Natural killer cell (primary cell): ENCODE measurements at places on chromosomes 6 and 20. TPM values are rescaled to one million over a fixed set of nuclear protein-coding genes. Genes with fewer than 3 reads are reported as not detected.

CLVS2 gene
- not detected for total RNA-seq

CENPQ gene
- 3.2 TPM for total RNA-seq

DNA sequence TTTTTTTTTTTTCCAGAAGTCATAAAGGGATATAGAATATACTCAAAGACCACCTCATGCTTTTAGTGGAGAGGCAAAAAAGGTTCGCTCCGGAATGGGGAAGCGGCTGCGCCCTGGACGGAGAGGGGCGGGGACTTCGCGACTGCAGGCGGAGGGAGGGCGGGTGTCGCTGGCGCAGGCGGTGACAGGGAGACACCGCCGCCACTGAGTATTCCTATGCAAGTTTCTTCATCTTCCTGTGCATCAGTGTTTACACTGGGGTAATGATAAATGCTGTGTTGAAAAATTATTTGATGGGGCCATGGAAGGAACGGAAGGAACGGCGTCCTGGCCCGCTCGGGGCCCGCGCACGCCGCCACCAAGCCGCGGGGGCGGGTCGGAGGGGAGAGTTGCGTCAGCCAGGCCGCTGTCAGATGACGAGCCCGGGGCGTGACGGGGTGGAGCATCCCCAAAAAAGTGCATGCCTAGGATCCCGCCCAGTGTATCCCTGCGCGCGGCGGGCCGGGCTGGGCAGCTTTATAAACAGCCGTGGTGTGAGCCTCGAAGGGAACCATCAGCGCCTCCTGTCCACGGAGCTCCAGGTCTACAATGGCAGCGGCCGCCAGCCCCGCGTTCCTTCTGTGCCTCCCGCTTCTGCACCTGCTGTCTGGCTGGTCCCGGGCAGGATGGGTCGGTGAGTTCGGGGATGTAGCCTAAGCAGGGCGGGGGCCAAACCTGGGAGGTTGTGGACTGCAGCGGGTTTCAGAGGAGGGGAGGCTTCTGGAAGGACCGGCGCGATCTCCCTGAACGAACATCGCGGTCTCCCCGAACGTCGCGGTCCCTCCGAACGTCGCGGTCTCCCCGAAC is at the start of gene ULBP1:
ULBP1 (plus strand) TSS at position 482 of the 846 bp plus-strand sequence; CDS start at position 589, 107 bp downstream.
- no peaks in the 10 kb centered on the region for H3K36me3 ChIP-seq
- no peak within 1 kb of the TSS for H3K27ac ChIP-seq
- peaks cover 27% of the 10 kb centered on the region for H3K4me1 ChIP-seq
- H3K4me3 ChIP-seq: peak within 1 kb of the TSS; percentile 52
- DNase-seq: peak; percentile 83

GRCh38 chr20:24503352-24503931 is 34.0 kb downstream of the SYNDIG1 start:
- H3K27me3 ChIP-seq: no peaks in the 10 kb centered on the region
- H3K4me1 ChIP-seq: no peaks in the 10 kb centered on the region
- no peaks in the 10 kb centered on the region for H3K36me3 ChIP-seq
- no peak overlapping the region for H3K27ac ChIP-seq
- DNase-seq: no peak

DNA sequence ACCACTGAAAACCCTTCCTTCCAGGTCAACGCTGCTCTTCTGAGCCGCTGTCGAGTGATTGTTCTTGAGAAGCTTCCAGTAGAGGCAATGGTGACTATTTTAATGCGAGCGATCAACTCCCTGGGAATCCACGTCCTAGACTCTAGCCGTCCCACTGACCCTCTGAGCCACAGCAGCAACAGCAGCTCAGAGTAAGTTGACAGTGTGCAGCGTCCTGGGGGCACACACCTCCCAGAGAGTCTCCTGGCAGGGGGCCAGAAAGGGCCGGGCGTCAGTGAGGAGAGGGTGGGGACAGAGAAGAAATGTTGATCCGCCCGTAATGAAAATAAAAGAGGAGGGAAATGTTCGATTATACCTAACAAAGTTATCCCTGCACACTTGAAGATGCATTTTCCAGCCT is 5.0 kb downstream of the WRNIP1 start:
- H3K27me3 ChIP-seq: no peaks in the 10 kb centered on the region
- H3K27ac ChIP-seq: no peak overlapping the region
- DNase-seq: no peak
- H3K4me1 ChIP-seq: peaks cover 17% of the 10 kb centered on the region

CDYL gene
- total RNA-seq: 81.3 TPM

DNA sequence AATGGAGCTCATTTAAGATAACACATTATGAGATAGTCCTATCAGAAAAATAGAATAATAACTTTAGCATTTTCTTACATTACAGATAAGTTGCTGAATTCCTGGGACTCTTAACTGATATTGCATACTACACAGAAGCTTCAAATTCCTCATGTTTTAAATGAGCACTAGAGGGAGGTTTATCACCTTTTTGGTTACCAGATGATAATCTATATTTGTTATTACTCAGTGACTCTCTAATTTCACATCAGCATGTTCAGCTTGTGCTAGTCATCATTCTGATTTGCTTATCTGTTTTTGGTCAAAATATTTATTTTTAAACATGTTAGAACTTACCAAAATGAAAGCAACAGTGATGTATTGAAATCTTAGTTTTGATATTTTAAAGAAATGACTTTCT is 20.5 kb upstream of the GJA10 start:
- H3K36me3 ChIP-seq: peaks cover 30% of the 10 kb centered on the region
- no peaks in the 10 kb centered on the region for H3K27me3 ChIP-seq
- DNase-seq: no peak
- no peak overlapping the region for H3K27ac ChIP-seq

RCAN2 gene
- 0.43 TPM for total RNA-seq

VGLL2 gene
- total RNA-seq: not detected

SNTA1 gene
- 1.2 TPM for total RNA-seq

DNA sequence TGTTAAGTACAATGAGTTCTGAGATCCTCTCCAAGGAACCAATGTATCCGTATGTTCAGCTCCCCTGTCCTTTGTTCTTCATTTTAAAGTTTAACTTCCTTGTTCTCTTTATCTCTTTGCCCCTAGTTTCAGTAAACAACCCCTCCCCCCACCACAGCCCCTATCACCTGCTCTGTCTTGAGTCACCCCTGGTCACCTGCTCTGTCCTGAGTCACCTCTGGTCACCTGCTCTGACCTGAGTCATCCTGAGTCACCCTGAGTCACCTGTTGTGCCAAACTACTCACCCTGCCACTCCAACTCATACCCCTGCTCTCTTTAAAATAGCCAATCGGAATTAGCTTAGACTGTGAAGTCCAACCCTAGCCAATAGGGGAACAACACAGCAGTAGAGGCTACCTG is 288.7 kb upstream of the CDYL start:
- no peaks in the 10 kb centered on the region for H3K4me1 ChIP-seq
- no peak overlapping the region for H3K27ac ChIP-seq
- H3K4me3 ChIP-seq: no peak overlapping the region
- H3K27me3 ChIP-seq: no peaks in the 10 kb centered on the region
- DNase-seq: no peak

- no peaks in the 10 kb centered on the region for H3K36me3 ChIP-seq
- DNase-seq: no peak
- H3K27me3 ChIP-seq: peaks cover 3% of the 10 kb centered on the region
- no peaks in the 10 kb centered on the region for H3K4me1 ChIP-seq
Observed at GRCh38 chr6:34132486-34133185, 13.3 kb downstream of the GRM4 start.

GRCh38 chr20:20333866-20334265 is 34.0 kb upstream of the INSM1 start:
- H3K4me3 ChIP-seq: no peak overlapping the region
- H3K36me3 ChIP-seq: no peaks in the 10 kb centered on the region
- H3K4me1 ChIP-seq: no peaks in the 10 kb centered on the region
- H3K27me3 ChIP-seq: no peaks in the 10 kb centered on the region

DNA sequence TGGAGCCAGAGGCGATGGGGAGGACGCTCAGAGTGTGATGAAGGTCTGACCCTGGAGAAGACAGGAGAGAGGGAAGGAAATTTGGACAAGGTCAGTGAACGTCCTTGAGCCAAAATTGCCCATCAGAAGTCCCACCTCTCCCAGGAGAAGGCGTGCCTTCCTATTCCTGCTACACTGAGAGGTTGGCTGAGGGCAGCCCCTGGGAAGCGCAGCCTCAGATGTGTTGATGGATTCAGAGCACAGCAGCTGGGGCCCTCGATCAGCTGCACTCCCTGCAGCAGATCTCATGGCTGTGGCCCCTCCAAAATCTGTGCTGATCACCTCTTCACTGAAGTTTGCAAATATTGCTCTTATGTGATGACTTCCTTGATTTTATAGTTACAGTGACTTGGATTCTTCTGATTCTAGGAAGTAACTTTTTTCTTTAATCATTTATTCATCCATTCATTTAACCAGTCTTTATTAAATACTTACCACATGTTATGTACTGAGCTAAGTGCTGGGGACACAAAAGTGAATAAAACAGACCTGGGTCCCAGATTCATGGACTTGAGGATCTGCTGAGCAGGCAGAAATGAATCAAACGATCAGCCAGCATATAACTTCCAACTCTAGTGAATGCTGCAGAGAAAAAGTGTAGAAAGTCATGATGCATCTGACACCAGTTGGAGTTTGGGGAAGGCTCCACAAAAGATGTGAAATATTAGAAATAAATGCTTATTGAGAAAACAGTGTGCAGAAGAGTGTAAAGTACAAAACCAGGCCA is 69.6 kb upstream of the ARMC2 start:
- DNase-seq: no peak
- no peaks in the 10 kb centered on the region for H3K27me3 ChIP-seq
- H3K4me3 ChIP-seq: no peak overlapping the region
- H3K27ac ChIP-seq: no peak overlapping the region
- H3K4me1 ChIP-seq: peaks cover 9% of the 10 kb centered on the region

OR2H1 gene
- total RNA-seq: not detected

- no peak overlapping the region for H3K27ac ChIP-seq
- DNase-seq: no peak
- H3K27me3 ChIP-seq: no peaks in the 10 kb centered on the region
- H3K4me1 ChIP-seq: no peaks in the 10 kb centered on the region
- no peaks in the 10 kb centered on the region for H3K36me3 ChIP-seq
Observed at GRCh38 chr6:147808640-147809039, 300.1 kb downstream of the SAMD5 start.

SRSF12 gene
- 0.07 TPM for total RNA-seq

DNA sequence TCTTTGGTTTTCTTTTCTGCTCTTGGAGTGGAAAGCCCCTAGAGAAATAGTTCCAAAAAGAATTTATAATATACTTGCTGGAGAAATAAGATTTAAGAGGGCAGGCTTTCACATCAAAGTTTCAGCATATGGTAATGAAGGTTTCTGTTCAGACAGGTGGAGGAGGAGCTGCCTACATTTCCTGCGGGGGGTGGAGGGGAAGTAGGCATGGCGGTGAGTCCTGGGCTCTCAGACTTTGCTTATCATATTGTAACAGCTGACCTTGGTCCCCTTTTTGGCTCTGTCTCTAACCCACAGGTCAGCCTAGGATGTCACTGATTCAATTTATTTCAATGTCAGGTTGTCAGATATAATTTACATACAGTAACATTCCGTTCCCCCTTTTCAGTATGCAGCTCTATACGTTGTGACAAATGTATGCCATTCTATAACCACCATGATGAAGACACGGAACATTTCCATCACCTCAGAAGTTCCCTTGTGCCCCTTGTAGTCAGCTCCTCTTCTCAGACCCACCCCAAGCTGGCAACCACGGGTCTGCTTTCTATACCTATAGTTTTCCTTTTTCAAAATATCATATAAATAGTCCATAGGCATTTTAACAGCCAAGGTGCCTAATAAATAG is 77.6 kb upstream of the GGTLC1 start:
- H3K36me3 ChIP-seq: no peaks in the 10 kb centered on the region
- DNase-seq: peak; percentile 55
- peaks cover 6% of the 10 kb centered on the region for H3K4me1 ChIP-seq
- no peak overlapping the region for H3K27ac ChIP-seq
- no peaks in the 10 kb centered on the region for H3K27me3 ChIP-seq

GRCh38 chr6:98124171-98124570 is 710.2 kb upstream of the POU3F2 start:
- H3K4me3 ChIP-seq: no peak overlapping the region
- no peaks in the 10 kb centered on the region for H3K4me1 ChIP-seq
- DNase-seq: no peak
- no peaks in the 10 kb centered on the region for H3K27me3 ChIP-seq
- H3K36me3 ChIP-seq: no peaks in the 10 kb centered on the region
